ENCODE measurements at places on chromosomes 6 and 20.

DNA sequence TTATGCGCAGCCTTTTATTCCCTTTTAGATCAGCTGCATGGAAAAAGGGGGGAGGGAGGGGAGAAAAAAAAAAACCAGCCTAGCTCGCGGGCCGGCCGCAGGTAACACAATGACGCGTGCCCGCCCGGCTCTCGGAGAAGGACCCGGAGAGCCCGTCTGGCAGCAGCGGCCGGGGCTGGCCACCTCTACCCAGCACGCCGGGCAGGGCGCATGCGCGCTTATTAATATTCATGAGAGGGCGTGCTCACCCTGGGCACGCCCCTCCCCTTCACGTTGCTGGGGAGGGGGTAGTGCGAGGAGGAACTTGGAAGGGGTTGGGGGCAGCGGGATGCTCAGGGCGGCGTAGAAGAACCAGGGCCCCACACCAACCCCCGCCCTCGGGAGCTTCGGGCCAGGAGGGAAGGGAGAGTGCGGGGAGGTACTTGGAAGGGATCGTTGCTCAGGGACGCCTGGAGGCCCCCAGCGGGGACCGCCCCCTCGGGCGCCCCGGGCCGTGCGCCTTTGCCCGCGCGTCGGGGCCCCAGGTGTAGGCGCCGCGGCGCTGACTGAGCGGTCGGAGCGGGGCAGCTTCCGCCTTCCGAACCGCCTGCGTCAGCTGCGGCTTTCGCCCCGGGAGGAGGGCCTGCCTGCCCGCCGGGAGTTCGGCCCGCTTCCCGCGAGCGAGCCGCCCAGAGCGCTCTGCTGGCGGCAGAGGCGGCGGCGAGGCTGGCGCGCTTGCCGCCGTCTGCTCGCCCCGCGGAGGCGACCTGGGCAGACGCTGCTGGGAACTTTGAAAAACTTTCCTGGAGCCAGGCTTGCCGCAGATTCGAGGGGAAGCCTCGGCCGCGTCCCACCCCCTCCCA is at the start of gene JAG1:
Gene JAG1 (minus strand): TSS at position 158 of the 842 bp plus-strand sequence. CDS start 469 bp downstream, outside the sequence.
- no peak for DNase-seq

DNA sequence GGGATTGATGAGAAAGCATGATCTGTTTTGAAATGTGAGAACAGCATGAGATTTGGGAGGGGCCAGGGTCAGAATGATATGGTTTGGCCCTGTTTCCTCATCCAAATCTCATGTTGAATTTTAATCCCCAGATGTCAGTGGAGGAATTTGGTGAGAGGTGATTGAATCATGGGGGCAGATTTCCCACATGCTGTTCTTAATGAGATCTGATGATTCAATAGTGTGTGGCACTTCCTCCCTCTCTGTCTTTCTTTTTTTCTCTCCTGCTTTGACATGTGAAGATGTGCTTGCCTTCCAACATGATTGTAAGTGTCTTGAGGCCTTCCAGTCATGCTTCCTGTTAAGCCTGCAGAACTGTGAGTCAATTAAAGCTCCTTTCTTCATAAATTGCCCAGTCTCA is 1060.3 kb upstream of the CITED2 start:
- DNase-seq = no peak

GRCh38 chr6:156916130-156916801 is 139.1 kb downstream of the ARID1B start:
- DNase-seq = no peak

DNA sequence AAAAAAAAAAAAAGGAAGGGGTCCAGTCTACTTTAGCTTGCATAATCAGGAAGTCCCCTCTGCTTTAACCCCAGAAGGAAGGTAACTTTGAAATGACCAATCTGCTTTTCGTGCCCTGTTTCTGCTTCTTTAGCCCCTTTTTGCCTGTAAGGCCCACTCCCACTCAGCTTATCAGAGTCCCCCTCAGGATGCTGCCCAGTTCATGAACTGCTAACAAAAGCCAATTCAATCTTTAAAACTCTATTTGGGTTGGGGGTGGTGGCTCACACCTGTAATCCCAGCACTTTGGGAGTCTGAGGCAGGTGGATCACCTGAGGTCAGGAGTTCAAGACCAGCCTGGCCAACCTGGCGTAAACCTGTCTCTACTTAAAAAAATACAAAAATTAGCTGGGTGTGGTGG is 12.3 kb downstream of the GHRH start:
- DNase-seq = no peak

DNA sequence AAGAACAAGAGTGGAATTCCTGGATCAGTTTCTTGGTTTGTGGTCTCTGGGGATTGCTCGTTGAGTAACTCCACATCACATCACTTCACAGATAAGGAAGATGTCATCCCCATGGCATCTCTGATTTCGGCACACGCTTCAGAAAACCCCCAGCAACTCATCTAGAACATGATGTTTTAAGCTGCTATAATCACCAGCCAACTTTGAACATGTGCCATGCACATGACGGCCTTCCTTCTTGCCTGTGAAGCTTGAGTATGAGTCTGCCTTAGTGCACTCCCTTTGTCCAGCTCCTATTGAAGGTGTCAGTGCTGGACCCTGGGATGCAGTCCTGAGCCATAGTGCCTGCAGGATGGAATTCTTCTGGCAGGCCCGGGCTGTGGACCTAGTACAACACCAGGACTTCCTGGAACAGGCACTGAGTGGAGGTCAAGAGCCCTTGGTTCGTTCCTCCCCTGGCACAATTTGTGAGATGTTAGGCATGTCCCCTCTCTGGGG is 231.5 kb upstream of the SUPT3H start:
- no peak for DNase-seq

DNA sequence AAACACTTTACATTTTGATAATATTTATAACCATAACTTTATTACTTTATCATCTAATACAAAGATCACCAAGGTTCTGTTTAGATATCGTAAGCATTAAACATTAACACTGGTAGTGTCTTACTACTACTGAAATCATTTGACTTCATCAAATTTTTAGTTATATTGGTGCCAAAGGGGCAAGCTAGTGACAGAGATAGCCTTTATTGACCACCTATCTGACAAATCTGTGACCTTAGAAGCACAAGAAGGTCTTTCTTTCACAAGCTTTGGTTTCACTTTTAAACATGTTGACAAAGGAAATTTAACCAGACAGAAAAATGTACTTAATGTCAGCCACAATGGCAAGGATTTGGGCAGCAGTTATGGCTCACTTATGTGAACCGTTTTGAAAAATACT is 50.7 kb upstream of the ENPP4 start:
- no peak for DNase-seq

GRCh38 chr6:114648847-114649246 is 306.0 kb upstream of the HS3ST5 start:
- no peak for DNase-seq

- DNase-seq = no peak
Measured at GRCh38 chr6:137761072-137761471, 106.0 kb upstream of the TNFAIP3 start.

DNA sequence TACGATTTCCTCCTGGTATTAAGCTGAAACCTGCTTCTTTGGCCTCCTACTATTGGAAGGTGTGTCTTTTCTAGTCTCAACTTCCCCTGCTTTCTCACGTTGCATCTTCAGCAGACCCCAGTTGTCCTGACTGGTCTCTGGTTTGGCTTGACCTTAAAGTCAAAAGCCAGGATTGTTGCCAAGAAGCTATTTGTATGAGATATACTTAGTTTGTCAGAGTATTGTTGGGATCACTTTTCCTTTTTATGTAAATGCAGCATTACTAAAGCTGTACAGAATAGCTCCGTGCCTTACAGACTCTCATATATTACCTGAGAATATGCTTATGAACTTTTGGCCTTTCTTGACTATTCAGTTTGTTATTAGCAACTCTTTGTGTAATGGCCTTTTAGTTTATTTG is 61.1 kb downstream of the TSPYL4 start:
- DNase-seq = no peak

All from stimulated activated CD4-positive, alpha-beta T cell treated with anti-CD3 and anti-CD28 coated beads, Interleukin-15, amount 100 ng/mL, for 1 hour (primary cell).